ENCODE measurements at places on chromosomes 5 and 9.

DNA sequence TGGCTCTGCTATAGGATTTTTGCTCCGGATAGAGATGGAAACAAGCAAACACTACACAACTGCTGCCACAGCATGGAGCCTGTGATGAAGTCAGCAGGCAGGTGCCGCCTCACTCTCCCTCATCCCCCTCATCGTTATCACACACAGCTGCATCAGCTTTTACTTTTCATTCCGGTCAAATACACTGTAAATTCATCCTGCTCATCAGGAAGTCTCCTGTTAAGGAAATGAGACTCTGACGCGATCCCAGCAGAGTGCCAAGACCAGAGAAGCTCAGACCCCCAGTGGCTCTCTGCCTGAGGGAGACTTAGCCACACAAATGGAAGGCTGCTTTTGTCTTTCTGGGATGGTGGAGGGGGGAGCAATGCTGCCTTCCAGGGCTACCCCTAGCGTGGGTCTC lies 270.2 kb downstream of the ELAVL2 start:
- DNase-seq, result no peak

DNA sequence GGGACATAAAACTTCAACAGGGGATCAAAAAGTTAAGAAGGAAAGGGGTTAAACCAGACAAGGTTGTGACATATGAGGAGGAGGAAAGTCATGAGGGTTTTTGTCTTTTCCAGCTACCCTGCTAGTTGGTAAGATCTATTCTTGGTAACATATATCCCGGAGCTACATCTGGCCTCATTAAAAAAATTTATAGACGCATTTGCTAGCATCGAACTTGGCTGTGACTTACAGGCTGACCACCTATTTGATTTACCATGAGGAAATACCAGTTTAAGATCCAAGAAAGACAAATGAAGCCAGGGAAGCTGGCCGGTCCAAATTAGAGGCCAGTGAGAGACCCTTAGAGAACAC lies 87.6 kb upstream of the NIPAL4 start:
- DNase-seq, result no peak

DNA sequence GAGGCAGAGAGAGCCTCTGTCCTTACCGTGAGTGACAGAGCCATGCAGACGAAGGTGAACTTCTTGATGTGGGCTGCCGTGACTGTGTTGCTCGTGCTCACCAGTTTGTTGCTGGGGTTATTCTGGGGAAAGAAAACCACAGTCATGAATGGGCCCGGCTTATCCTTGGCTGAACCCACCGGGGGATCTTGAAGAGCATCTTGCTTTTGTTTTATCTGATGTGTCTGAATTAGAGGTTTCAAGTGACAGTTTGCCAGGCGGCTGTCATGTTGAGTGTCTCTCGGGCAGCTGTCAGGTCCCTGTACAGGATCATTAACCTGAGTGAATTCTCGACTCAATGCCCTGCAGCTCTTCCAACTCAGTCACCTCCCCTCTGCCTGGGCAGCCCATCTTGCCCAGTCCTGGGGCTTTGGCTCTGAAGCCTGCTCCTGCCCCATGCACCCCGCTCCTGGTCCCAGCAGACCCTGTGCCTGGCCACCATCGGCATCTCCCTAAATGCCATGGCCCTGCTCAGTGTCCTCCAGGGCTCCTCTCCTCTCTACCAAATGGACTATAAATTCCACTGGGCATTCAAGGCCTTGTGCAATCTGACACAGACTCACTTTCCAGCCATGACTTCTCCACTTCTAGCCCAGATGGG lies 77.4 kb downstream of the OTULIN start:
- DNase-seq, result no peak

DNA sequence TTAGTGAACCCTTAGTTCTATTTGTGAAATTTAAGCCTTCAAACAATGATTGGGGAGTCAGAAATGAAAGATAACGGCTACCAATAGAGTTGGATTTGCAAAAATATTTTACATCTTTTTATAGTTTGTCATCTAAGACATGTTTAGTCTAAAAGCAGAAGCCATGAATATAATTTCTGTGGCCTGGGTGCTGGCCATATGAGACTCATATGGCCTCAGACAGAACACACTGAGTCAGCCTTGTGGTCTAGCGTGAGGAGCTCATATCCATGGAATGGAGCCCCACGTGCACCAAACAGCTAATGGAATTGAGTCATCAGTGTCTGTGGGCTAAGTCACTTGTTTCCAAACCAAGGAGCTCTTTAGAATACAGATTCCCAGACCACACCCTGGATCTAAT lies 240.7 kb upstream of the NREP start:
- no peak for DNase-seq

DNA sequence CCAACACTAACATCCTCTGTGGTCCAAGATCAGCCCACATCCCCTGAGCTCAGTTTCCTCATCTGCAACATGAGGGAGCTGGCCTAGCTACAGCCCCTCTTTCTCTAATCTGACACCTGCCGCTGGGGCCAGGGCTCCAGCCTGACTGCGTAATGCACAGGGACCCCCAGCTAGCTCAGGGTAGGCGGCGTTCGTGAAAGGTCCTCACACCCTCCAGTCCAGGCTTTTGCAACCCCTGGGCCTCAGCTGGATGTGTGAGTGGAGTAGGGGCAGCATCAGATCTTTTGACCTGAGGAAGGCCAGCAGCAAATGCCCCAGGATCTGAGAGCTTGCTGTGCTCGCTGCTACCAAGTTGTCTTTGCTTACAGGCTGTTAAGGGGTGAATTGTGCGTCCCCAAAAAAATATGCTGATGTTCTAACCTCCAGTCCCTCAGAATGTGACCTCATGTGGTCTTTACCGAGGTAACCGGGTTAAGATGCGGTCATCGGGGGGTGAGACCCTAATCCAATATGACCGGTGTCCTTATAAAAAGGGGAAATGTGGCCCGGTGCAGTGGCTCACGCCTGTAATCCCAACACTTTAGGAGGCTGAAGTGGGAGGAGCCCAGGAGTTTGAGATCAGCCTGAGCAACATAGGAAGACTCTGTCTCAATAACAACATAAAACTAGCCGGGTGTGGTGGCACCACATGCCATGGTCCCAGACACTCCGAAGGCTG lies 47.8 kb downstream of the PLPP7 start:
- no peak for DNase-seq

Data from stimulated activated CD4-positive, alpha-beta T cell treated with anti-CD3 and anti-CD28 coated beads, Interleukin-1b, Interleukin-23, amount 100 ng/mL, for 1 hour (primary cell).